KG1 (cell line): ENCODE measurements at places on chromosomes 3 and 15.

DNA sequence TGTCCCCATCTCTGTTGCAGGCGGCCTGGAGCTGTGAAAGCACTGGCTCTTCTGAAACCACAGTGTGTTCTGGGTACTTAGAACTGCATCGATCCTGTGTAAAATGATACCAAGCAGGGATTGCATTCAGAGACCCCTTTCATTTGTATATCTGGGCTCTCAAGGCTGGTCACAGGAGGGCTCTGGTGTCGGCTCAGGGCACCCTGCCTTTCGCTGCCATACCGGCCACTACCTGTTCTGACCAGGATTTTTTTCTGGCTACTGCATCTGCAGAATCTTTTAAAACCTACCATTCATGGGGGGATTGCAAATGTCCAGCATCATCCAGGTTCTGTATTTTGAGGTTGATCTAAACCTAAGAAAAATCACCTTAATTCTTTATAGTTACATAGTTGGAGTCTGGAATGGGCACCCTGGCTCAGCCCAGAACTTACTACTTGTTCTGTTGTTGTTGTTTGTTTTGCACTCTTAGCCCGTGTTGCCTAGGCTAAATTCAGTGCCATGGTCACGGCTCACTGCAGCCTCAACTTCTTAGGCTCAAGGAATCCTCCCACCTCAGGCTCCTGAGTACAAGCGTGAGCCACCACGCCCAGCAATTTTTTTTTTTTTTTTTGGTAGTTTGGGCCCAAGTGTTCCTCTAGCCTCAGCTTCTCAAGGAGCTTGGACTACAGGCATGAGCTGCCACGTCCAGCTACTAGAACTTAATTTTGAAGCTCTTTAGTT is 52.7 kb downstream of the TRIM71 start:
- no peak for DNase-seq

DNA sequence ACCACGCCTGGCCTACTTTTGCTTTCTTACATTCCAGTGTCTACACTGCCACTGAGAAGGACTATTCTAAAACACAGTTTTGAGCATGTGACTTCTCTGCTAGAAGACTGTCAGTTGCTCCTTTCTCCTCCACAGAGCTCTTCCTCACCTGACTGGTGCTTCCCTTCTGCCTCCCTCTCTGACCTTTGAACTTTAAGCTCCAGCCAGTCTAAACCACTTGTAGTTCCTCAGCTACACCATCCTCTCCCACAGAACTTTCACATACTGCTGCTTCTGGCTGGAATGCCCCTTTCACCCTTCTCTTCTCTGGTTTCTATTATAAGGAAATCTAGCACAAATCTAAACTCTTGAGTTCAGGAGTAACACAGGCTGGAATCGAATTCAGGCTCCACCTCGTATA is 9.1 kb downstream of the NCEH1 start:
- no peak for DNase-seq

DNA sequence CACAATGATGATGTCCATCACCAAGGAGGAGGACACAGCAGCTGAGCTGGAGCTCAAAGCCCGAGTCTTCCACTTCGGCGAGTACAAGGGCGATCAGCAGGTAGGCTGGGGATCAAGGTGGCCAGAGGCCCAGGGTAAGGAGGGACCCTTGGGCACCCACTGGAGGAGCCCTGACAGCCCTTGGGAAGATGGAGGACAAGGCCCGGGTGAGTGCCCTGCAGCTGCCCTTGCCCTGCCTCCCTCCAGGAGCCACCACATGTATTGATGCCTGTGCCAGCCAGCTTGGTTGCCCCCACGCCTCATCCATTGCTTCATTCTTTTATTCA is 38.4 kb downstream of the CFAP100 start:
- no peak for DNase-seq

- no peak for DNase-seq
Observed at GRCh38 chr15:38514601-38515000, 50.0 kb downstream of the RASGRP1 start.

- DNase-seq: no peak
Observed at GRCh38 chr15:82177291-82178010, 85.1 kb downstream of the EFL1 start.

DNA sequence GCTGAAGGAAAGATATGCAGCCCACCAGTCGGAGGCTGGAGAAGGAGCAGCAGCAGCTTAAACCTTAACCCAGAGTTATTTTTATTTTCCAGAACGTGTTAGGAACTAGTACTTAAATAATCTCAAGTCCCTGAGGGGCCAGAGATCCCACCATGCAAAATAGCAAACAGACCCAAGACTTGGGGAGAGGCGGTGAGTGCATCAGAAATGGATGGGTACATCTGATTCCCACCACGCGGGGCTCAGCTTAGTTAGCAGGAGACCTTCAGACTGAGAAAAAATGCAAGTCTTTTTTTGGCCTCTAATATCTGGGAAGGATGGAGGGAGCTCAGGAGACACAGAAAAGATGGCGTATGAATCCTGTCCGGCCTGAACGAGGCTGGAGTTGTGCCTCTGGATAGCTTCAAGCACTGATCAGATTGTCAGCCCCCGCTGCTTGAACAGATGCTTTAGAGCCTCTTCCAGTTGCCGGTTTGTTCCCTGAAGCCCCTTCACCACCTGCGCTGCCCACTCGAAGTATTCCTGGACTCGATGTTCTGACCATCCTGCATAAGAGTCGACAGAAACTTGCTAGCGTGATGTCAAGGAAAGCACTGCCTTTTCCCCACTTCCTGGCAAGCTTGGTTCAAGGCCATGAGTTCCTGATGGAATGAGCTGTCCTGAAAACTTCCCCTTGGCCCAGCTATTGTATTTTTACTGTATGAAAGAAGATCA is 1.3 kb downstream of the HDDC3 start:
- no peak for DNase-seq
